ENCODE measurements at places on chromosomes 3 and 15. TPM values are rescaled to one million over a fixed set of nuclear protein-coding genes. Genes with fewer than 3 reads are reported as not detected.

GRCh38 chr3:146152834-146153233, 8.2 kb downstream of the PLOD2 start:
- H3K36me3 ChIP-seq, result no peaks in the 10 kb centered on the region
- no peak overlapping the region for H3K4me3 ChIP-seq
- peak; percentile 29 for DNase-seq

GRCh38 chr3:42830437-42831320, 21.4 kb downstream of the ACKR2 start:
- H3K4me3 ChIP-seq, result no peak overlapping the region
- H3K4me1 ChIP-seq, result no peaks in the 10 kb centered on the region
- DNase-seq, result no peak
- no peaks in the 10 kb centered on the region for H3K36me3 ChIP-seq

DNA sequence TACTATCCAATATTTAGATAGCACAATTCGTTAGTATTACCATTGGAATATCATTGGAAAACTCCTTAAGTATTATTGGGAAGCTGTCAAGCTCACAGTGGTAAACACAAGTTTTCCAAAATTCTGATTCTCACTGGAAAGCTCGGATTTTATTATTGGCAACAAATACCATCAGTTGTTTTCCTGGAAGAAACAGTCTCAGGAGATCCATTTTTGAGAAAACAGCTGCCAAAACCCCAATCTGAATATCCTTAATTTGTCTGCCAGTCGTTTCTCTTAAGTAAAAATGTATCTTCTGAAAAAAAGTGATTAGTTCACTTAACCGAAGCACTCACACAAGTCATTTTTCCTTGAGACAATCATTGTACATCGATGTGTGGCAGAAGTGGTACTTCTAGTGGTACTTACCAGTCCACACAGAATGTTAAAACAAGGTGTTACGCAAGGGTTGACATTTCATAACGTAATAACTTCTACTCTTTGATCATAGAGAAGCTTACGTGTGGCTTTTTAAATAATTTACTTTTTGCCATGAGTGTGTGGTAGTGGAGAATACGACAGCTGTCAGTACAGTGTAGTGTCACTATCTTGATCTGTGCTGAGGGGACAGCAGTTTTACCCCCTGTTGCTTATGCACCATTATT, 74.9 kb downstream of the FAM43A start:
- DNase-seq, result no peak
- no peak overlapping the region for H3K27ac ChIP-seq
- H3K36me3 ChIP-seq, result no peaks in the 10 kb centered on the region
- no peaks in the 10 kb centered on the region for H3K27me3 ChIP-seq
- no peak overlapping the region for H3K4me3 ChIP-seq

- H3K4me1 ChIP-seq, result peaks cover 26% of the 10 kb centered on the region
- no peak overlapping the region for H3K4me3 ChIP-seq
- H3K27me3 ChIP-seq, result no peaks in the 10 kb centered on the region
- H3K36me3 ChIP-seq, result peaks cover 34% of the 10 kb centered on the region
- no peak for DNase-seq
These were observed 18.1 kb downstream of the MAP6D1 start for GRCh38 chr3:183807209-183807728.

DNA sequence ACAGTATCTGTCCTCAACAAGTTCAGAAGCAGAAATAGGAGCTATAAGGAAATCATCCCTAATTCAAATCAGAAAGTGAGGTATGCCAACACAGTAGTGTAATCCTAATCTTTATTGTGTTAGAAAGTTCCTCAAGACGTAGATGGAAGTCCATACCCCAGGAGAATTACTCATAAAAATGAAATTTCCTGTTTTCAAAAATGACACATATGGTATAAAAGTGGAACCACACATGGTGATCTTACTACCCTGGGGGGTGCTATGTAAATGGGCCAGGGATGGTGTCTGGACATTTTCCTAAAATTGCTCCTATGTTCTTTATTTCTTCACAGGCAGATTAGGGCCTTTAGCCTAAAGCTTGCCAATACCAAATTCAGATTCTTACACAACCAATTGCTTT, 204.1 kb downstream of the ARRDC4 start:
- H3K27me3 ChIP-seq, result no peaks in the 10 kb centered on the region
- no peak overlapping the region for H3K27ac ChIP-seq
- no peaks in the 10 kb centered on the region for H3K4me1 ChIP-seq
- no peak for DNase-seq

GRCh38 chr15:32671339-32672325, 30.1 kb downstream of the SCG5 start:
- H3K4me3 ChIP-seq, result no peak overlapping the region
- no peak overlapping the region for H3K27ac ChIP-seq
- H3K27me3 ChIP-seq, result no peaks in the 10 kb centered on the region
- H3K4me1 ChIP-seq, result no peaks in the 10 kb centered on the region

The PLA1A gene
- 0.95 TPM for total RNA-seq
